ENCODE measurements at places on chromosomes 13 and 19.

GRCh38 chr13:77737583-77738200 is 40.2 kb downstream of the SLAIN1 start:
- no peak for DNase-seq

DNA sequence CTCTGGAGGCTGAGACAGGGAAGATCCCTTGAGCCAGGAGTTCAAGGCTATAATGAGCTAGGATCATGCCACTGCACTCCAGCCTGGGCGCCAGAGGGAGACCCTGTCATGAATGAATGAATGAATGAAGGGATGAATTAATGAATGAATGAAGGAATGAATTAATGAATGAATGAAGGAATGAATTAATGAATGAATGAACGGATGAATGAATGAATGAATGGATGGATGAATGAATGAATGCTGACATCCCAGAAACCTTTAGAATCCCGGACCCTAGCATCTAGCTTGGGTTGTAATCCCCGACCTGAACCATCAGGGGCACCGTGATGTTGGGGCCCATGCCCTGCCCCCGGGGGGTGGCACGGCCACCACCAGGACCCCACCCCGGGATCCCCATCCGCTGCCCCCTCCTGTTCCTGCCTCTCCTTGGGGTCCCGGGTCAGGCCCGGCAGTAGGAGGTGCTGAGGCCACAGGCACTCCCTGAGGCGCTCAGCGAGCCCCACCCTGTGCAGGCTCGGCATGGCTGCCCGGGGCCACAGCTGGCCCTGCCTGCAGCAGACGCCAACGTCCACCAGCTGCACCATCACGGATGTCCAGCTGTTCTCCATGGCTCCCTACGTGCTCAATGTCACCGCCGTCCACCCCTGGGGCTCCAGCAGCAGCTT is 3.4 kb downstream of the EBI3 start:
- DNase-seq: no peak

- DNase-seq: no peak
Measured at GRCh38 chr19:10352764-10353671, 13.6 kb upstream of the ICAM3 start.

DNA sequence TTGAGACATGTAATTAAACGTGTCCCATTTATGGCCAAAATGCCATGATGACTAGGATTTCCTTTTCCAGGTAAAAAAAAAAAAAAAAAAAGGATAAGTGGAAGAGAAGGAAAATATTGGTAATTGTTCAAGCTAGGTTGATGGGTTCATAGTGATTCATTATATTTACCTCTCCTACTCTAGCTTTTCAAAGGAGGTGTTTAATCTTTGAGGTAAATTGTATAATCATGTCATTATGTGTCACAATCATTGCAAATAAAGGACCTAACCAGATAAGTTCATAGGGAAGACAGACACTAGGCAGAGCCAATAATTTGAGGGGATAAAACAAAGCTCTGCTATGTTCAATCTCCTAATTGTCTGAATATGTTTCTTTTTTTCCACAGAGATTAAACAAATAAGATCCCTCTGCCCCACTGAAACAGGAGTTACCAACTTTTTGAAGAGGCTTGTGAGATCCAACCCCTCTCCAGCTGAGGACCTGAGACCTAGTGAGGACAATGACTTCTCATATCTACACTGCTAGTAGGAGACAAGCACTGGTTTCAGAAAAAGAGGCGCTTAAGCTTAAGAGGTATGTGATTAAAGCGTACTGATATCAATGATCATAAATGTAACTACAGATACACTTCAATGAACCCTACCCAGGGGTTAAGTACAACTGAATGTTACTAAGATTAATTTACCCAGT is 61.4 kb downstream of the USP12 start:
- no peak for DNase-seq

DNA sequence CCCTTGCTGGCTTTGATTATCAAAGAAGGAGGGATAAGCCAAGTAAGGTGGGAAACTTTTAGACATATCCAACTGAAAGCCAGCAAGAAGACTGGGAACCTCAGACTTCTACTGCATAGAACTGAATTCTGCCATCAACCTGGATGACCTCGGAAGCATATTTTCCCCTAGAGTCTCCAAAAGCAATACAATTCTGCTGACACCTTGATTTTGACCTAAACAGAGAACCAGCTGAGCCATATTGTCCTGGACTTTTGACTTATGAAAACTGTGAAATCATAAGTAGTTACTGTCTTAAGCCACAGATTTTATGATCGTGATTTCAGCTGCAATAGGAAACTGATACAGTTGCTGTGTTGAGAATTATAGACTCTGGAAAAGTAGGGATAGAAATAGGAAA is 227.6 kb downstream of the PCDH20 start:
- DNase-seq: no peak

DNA sequence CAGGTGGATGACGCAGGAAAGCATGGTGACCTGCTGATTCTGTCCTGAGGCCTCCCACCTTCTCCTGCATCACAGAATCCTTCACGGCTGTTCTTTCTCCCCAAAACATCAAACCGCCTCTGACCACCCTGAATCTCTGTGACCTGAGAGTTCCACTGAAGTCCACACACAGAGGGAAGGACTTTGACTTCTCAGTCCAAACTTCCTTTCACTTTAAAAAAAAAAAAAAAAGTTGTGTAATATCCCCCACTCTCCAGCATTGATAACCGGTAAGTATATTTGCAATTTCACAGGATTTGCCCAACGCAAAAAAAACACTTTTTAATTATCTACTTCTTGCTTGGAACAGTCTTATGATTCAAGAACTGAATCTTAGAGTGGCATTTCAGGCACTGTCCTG is 259.5 kb upstream of the IRS2 start:
- no peak for DNase-seq

DNA sequence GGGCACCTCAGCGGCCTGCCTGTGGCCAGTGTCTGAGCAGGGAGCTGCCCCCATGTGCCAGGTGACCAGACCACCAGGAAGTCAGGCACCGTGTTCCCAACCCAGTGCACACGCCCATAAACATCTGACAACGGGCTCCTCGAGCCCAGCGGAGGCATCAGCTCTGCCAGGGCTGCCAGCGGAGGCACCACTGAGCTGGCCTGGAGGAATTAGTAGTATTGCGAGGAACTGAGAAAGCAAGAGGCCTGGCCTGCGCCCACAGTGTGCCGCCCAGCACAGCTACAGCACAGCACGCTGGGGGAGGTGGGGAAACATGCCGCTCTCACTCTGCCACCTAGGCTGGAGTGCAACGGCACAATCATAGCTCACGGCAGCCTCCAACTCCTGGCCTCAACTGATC is 44.6 kb downstream of the ANKRD27 start:
- no peak for DNase-seq

- peak; percentile 41 for DNase-seq
Measured at GRCh38 chr13:101346942-101347728, 69.2 kb downstream of the NALCN start.

DNA sequence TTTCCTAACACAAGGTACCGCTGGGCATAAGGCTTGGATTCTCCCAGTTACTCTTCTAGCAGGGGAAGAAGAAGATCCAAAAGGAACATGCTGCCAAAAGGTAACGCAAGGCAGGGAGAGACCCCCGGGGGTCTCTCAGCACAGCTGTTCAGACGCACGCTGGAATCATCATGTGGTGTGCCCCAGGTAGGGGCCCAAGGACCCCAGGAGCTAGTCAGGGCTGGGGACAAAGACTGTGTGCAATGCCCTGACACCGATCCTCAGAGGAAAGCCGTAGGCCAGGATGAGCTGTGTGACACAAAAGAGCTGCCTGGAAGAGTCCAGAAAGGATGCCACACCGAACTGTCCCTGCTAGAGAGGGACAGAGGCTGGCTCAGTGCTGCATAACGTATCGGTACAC is 22.3 kb upstream of the EPHX3 start:
- no peak for DNase-seq

DNA sequence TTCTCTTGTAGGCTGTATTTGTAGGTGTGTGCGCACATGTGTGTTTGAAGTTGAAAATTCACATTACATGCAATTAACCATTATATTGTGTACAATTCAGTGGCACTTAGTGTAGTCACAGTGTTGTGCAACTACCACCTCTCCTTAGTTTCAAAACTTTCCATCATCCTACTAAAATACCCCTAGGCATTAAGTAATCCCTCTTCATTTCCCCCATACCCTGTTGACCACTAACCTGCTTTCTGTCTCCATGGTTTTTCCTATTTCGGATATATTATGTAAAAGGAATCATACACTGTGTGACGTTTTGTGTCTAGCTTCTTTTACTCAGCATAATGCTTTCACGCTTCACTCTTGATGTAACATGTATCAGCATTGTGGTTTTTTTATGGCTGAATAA is 16.1 kb downstream of the LSM14A start:
- DNase-seq: no peak

- DNase-seq: peak; percentile 55
Measured at GRCh38 chr19:932648-933552, 7.1 kb downstream of the ARID3A start.

- peak; percentile 72 for DNase-seq
Measured at GRCh38 chr19:43784981-43785808, 4.4 kb upstream of the KCNN4 start.

DNA sequence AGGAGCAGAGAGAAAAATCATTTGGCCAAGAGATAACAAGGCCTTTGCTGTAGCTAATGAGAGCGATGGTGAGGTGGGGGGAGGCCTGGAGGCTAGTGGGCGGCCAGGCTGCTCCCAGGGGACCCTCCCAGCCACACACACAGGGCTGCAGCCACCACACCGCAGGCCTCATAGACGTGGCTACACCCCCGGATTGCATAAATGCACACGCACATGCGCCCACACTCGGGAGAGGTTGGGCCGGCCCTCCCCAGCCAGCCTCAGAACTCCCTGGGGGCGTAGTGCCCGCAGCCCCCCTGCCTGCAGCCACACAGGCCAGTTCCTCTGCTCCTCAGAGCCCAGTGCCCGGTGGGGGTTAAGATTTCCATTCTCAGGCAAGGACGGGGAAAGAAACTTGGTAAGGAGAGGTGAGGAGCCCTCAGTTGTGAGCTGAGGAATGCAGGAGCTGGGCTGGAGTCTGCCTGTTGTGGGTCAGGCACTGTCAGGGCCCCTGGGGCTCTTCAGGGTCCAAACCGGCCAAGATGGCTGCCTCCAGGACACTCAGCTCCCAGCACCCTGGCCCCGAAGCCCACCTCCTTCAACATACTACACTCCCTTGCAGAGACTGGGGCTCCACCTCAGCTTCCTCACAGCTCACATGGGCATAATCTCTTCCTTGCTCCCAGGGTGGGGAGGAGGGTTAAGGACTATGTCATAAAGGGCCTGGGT is 8.0 kb downstream of the PTH2 start:
- DNase-seq: no peak

DNA sequence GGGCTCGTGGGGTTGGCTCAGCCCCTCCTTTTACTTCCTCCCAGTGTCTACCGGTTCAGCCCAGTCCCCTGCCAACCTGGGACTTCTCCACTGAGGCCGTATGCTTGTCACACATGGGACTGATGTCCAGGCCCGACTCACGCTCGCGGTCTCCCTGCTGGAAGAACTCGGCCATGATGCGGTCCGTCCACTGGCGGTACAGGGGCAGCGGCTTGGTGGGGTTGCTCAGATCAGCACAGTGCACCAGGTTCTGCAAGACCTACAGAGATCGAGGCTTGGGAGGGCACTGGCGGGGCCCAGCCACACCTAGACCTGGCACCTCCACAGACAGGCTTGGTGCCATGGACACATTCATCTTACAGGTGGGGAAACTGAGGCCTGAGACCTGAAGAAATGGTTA is 7.8 kb upstream of the RAB3A start:
- DNase-seq: no peak

DNA sequence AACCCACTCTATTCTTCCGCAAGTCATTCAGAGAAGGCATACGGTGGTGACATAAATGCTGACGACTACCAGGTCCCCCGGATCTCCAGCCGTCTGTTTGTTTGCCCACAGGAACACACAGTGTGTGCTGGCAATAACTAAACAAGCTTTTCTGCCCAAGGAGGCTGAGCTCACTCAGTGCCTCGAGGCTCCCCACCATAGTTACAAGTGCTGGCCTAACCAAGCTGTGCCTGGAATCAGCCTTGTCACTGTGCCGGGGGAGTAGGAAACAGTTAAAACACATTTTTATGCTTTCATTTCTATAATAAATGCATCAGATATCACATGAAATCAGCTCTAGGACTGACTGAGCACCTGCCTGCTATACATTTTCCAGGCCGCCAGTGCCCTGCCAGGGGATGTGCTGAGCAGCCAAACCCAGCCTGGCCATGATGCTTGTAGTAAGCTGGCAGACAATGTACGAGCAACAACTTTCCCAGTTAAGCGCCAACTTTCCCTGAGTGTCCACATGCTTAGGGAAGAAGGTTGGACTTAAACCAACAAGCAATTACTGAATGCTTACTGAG is 28.1 kb downstream of the BRD4 start:
- no peak for DNase-seq

- peak; percentile 58 for DNase-seq
Measured at GRCh38 chr19:18480006-18480691, 41.7 kb downstream of the ELL start.

DNA sequence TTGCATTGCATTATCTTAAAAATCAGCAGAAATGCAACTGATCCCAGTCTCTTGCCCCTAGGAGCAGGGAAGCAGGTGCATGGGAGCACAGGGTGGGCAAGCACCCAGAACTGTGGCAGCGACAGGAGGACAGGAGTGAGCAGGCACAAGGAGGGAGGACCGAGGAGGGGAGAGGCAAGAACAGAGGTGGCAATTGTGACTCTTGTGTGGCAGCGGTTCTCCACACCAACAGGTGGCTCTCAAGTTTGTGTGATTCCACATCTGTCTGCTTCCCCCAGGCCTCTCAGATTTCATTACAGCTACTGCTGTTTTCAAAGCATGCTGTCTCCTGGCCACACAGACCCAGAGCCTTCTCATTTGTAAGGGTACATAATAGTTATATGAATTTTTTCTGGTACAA is 108.5 kb downstream of the STK24 start:
- no peak for DNase-seq

DNA sequence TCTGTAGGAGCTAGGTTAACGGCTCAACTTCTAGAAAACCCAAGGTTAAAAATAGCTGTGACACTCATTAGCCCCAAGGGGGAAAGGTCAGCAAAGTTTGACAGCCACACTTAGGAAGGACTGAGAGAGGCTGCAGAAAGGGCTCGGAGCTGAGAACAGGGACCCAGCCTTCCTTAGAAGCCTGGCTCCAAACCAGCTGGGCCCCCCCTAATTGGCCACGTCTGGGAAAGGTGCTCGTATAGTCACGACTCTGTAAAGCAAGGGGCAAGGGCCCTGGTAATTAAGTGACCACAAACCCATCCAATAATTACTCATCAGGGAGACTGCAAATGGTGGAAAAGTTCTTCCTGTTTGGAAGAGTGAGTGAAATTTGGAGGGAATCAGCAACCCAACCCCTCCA is 90.5 kb downstream of the RNASEH2B start:
- DNase-seq: no peak

DNA sequence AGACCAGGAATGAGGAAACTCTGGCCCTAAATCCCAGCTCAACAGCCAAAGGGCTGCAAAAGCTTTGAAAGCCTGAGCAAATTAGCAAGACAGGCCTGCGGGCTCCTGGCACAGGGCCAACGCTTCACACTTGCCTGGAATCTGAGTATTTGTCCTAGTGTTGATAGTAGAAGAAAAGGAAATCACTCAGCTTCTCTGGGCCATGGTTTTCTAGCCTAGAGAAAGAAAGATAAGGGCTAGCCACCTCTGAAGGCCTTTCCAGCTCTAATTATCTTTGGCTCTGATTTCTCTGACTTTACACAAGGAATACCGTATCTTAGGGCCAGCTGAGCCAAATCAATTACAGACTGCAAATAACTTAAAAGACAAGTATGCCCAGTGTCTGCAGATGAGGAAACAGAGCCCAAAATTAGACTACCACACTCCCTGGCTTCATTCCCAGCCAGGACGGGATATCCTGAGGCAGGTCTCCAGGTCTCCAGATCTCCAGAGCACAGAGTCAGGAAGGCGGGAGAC is 69.6 kb downstream of the STK24 start:
- peak; percentile 54 for DNase-seq

Measured in fibroblast of skin of right biceps (primary cell).